ENCODE measurements at places on chromosomes 6 and 20.

DNA sequence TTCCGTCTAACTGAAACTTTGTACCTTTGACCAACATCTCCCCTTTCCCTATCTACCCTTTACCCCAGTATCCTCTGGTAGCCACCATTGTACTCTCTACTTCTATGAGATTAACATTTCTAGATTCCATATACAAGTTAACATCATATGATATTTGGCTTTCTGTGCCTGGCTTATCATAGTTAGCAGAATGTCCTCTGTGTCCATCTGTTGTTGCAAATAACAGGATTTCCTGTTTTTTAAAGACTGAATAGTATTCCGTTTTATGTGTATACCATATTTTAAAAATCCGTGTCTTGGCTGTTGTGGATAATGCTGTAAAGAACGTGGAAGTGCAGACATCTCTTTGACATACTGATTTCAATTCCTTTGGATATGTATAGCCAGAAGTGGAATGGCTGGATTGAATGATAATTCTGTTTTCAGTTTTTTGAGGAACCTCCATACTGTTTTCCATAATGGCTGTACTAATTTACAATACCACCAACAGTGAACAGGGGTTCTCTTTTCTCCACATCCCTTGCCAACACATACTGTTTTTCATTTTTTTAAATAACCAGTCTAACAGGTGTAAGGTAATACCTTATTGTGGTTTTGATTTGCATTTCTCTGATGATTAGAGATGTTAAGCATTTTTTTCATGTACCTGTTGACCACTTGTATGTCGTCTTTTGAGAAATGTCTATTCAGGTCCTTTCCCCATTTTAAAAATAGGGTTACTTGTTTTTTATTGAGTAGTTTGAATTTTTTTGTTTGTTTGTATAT, 53.8 kb downstream of the CDC5L start:
- DNase-seq, result no peak

GRCh38 chr20:20872428-20872827, 160.0 kb upstream of the RALGAPA2 start:
- DNase-seq, result no peak

- DNase-seq, result no peak
Observed at GRCh38 chr6:136060052-136060451, 190.1 kb downstream of the MTFR2 start.

DNA sequence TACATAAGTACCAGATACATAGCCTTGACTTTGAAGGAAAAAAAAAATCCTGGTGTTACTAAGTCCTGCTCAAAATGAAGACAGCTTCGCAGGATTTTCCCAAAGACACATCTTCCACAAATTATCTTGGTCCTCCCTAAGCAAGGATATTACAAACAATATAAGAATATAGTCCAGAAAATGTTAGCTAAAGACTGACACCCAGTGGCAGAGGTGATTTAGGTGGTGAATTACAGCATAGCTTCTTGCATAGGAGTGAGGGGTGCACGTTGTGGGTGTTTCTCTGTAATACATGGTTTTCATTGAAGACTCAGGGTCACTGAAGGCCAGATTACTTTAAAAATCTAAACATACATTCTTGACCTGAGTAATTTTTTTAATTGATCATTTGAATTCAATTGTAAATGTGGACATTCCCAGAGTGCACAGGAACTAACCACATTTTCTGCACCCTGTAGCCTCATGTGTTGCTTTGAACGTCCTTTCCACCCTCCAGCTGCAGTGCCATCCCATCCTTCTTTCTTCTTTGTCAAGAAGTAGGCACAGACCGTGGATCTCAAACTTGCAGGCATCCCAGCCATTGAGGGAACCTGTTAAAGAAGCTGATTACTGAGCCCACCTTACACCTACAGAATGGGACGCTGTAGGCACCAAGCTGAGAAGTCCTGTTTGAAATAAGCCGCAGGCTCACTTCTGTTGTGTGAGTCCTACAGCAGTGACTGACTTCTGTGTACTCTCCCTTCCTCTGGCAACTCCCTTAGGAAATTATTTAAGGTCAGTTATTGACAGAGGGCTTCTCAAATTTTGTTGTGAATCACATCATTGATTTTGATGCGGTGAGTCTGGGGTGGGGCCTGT, 102.6 kb downstream of the PERP start:
- DNase-seq, result peak; percentile 32

GRCh38 chr6:45690846-45691245, 313.1 kb upstream of the SUPT3H start:
- no peak for DNase-seq
